ENCODE measurements at places on chromosomes 3 and 15.

DNA sequence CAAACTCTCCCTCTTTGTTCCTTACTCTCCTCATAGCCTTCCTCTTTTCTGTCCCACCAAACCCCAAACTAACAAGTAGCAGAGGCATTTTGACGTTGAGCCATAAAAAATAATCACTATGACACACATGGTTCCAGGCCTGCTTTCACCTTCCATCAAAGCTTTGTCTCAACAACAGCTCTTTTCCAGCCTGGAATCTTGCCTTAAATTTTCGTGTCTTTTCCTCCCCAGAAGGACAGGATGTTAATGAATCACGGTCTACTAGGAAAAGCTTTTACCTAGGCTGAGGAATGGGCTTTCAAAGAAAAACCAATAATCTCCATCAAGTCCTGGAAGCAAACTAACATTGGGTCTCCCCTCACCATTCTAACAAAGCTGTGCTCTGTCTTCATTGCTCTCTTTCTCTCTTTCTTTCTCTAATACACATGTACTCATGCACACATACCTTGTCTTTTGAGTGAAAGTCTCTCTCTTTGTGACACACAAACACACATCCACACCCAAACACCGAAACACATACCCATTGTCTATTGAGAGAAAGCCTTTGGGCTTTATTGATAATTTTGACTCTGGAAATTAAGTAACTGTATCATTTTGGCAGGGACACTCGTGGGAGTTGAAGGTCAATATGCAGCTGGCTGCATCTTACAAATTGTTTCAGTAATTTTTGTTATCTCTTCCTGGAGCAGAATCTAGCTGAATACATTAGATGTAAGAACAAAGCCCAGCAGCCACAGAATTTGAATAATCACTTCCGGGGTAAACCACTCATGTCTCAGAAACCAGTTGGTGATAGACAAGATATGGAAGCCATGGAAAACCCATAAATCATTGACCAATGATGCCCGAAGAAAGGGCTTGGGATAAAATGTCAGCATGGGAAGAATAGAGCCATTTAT lies 107.4 kb upstream of the SLC4A7 start:
- no peak for DNase-seq

DNA sequence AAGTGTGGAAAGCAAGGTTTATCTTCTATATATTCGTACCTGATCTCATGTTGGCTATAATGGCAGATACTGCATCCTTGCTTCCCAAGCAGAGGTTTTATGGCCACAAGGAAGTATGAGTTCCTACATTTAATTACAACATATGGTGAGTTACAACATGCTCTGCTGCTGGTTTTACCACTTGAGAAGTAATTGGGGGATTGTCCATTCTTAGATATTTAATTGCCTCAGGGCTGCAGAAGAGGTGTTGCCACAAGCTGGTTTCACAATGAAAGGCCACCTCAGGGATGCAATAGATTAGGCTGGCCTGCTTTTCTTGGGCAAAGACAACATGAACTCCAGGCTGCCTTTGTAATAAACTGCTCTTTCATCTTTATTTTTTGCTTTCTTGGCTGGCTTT lies 48.6 kb downstream of the RAP2B start:
- no peak for DNase-seq

DNA sequence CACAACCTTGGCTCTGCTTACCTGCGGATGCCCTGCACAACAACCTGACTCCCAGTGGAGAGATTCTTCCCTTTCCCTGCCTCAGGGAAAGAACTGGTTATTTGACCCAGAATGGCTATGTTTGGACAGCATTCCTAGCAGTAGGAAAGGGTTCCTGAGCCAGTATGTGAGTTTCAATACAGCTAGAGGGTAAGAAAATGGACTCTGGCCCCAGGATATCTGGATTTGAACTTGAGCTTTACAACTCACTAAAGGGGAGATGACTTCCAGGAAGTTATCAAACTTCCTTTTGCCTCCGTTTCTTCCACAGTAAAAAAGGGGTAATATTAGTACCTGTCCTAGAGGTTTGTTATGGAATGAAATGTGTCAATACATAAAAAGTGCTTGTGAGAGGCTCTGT lies 28.1 kb upstream of the PLSCR4 start:
- DNase-seq = no peak

DNA sequence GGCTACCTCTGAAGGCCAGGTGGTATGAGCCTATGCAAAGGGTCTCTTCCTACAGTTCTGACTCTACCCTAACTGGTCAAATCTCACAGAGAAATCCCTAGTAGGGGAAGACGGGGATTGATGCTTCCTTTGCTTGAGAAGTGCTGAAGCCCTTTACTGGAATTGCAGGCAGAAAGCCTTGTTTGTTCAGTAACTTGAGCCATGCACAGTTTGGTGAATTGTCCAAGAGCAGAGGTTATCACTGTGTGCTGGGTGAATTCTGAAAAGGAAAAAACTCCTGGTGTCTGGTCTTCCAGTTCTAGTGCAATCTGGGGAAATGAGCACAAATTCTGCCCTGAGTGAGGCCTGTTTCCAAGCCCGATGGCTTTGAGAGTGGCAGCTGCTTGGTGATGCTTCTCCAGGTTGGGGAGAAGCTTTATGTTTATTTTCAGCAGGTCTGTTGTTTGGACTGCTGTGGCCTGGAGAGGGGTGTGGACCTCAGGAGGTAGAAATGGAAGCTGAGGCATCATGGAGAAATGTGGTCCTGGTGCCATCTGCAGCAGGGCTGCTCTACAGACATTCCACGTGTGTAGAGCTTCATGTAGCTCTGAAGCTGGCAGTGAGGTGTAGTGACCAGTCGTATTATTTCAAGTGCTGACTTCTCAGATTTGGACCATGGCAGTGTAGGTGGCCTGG lies 60.9 kb downstream of the ARNT2 start:
- DNase-seq = peak; percentile 13

GRCh38 chr3:13021141-13022114 lies 51.8 kb downstream of the IQSEC1 start:
- peak; percentile 74 for DNase-seq

DNA sequence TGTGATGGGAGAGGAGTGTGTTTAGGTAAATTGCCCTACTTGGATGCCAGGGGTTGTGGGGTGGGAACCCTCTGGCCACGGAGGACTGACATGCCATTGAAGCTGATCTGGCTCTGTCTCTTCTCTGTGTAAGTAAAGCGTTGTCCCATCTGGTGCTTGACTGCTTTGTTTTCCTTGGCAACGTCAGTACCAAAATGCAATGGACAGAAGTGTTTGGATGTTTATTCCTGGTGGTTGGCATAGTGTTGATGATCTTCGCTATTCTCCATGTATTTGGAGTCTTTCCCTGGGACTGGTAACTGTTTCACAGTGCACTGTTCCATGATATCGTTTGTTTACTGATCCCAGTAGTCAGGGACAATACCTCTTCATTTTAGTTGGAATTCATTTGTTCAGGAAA lies 130.5 kb upstream of the MCTP2 start:
- peak; percentile 48 for DNase-seq

DNA sequence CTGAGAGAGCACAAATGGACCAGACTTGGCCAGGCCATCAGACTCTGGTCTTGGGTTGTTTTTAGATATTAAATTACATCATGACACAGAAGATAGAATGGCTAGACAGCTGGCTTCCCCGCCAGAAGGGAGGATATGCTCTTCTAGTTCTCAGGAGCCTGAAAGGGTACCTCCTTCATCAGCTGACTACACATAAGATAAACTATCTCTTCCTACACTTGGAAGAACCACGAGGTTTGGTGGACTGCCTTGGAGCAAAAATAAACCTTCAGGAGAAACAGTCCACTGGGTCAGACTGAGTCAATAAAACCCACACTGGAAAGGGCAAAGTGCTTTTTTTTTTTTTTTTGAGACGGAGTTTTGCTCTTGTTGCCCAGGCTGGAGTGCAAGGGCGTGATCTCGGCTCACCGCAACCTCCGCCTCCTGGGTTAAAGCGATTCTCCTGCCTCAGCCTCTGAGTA lies 26.3 kb upstream of the DYNC1LI1 start:
- no peak for DNase-seq

DNA sequence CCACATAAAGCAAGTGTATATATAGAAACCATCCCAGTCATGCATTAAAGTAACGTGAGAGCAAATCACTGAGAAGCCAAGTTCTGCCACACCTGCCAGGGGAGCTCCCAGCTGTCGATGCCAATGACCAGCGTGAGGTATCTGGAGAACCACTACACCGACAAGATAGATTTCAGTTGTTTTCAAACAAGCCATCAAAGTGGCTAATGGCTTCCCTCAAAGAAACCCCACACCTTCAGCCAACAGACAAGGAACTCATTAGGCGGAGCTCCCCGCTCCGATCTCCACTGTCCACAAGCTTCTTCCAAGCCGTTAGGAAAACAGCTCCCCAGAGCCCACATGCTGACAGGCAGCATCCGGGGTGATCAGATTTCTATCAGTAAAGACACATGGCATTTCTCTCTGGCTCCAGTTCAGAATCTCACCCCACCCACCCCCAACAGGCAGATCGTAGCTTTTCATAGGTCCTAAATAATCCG lies 54.2 kb upstream of the SPATA12 start:
- DNase-seq = peak; percentile 16

All from NCI-H2029 treated with DMSO at 0.1 percent for 48 hours (cell line).